Right renal pelvis (tissue), 4 donors: ENCODE measurements at places on chromosomes 6 and 20. TPM values are rescaled to one million over a fixed set of nuclear protein-coding genes. Genes with fewer than 3 reads are reported as not detected.

Gene NHLRC1
- polyA plus RNA-seq: 2.4 TPM

Gene SOX12
- polyA plus RNA-seq: 33.6 TPM

DNA sequence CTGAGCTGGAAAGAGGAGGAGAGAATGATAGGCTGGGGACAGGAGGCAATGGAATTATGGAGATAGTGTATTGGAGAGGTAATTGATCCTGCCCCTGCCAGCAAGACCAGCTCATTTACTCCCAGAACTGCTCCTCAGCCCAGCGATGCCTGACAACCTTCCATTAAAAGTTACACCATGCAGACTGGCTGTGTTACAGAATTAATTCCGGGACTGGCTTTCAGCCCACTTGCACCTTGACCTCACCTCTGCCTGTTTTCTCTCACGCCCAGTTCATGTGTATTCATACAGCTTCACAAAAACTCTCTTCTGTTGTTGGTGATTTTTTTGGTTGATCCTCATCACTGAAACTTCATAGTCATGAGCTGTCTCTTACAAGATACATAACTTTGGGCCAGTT is 207.3 kb downstream of the PLCB1 start:
- no peak for DNase-seq

GRCh38 chr6:56525974-56526789 is 116.5 kb downstream of the DST start:
- DNase-seq: no peak

- no peak for DNase-seq
These were observed 8.5 kb upstream of the FABP7 start for GRCh38 chr6:122770835-122771601.
